SJCRH30 (cell line): ENCODE measurements at places on chromosomes 7 and 10. TPM values are rescaled to one million over a fixed set of nuclear protein-coding genes. Genes with fewer than 3 reads are reported as not detected.

Gene RAPGEF5
- total RNA-seq: 0.03 and 0.14 TPM in 2 replicates

Gene NRG3
- total RNA-seq: not detected in 2 replicates

Gene PNLIPRP1
- total RNA-seq: not detected in 2 replicates

Gene ADGRA1
- total RNA-seq: 0.81 and 1.0 TPM in 2 replicates

Gene ADCY1
- not detected in 2 replicates for total RNA-seq

Gene PRXL2A
- 259 and 261 TPM in 2 replicates for total RNA-seq

Gene CALCR
- 1.3 and 1.9 TPM in 2 replicates for total RNA-seq
